ENCODE measurements at places on chromosomes 2 and 18.

GRCh38 chr2:134260713-134261112, 6.8 kb downstream of the MGAT5 start:
- DNase-seq, result no peak

- no peak for DNase-seq
Observed at GRCh38 chr2:112866128-112866835, 29.7 kb upstream of the IL1B start.

DNA sequence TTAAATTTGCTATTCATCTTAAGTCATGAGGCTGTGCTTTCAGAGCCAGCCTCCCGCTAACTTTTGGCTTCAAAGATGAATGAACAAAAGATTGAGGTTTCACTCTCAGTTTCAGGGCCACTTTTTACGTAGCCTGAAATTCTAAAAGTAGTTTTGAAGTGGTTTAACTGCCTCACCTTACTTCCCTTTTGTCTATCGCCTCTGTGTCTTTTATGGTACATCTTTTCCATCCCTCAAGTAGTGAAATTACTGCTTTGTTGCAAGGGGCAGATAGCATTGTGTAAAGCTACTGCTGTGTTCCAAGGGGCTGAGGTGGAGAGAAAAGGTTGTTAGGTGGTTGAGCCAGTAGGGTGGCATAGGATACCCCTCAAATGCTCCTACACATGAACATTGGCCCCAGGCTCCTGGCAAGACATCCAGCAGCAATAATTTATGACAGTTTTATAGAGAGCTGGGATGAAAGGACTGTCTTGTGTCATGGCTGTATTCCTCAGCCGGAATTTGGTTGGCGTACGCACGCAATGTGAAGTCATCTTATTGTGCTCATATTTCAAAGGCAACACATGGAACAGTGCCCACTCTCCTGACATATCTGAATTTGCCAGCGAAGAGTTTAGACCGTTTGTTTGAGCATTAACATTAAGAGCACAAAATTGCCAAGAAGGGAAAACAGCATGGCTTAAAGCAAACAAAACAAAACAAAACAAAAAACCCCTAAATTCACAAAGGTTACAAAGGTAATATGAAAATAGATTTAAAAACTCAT, 32.2 kb downstream of the QPCT start:
- no peak for DNase-seq

GRCh38 chr2:216915557-216916150, 55.8 kb upstream of the TNP1 start:
- no peak for DNase-seq

DNA sequence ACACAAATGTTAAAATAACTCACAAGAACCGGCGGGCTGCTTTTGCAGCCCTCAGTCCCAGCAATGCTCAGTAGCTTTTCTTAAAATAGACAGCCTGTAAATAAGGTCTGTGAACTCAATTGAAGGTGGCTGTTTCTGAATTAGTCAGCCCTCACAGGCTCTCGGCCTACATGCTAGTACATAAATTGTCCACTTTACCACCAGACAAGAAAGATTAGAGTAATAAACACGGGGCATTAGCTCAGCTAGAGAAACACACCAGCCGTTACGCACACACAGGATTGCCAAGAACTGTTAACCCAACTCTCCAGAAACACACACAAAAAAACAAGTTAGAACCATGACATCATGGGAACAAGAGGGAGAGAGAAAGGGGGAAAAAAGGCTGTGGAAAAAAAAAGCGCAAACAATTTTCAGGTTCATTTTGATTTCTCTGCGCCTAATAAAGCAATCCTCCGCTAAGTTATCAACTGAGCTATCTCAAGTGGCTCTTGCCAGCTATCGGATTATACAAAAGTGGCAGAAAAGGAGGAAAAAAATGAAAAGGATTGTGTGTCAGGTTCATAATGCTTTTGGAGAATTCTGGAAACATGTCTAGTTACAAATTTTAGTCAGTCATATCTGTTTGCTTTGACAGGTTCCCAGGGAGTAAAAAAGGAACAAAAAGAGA, 89.1 kb downstream of the ZEB2 start:
- no peak for DNase-seq

DNA sequence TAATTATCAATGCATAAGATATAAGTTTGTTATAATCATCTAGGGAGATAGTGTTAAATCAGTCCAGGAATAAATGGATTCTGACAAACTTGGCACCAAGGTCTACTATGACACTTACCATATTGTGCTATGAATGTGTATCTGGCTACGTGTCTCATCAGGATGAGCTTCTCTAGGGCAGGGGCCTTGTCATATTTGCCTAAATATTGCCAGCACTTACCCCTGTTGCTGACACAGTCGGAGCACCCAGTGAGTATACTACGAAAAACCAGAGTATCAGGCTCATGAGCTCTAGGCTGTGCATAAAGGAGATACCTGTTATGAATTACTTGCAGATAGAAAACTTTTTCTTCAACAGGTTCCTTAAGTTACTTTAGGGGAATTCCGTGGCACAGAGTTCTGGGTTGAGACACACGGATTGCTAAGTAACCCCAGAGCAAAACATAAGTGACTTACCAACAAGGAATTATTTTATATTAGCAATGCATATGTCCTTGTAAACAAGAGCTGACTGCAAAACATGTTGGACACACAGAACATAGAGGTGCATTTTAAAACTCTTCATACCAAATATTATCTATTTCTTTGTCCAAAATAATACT, 7.7 kb upstream of the TTC39C start:
- no peak for DNase-seq

- no peak for DNase-seq
Observed at GRCh38 chr2:9638532-9638931, 7.7 kb upstream of the YWHAQ start.

DNA sequence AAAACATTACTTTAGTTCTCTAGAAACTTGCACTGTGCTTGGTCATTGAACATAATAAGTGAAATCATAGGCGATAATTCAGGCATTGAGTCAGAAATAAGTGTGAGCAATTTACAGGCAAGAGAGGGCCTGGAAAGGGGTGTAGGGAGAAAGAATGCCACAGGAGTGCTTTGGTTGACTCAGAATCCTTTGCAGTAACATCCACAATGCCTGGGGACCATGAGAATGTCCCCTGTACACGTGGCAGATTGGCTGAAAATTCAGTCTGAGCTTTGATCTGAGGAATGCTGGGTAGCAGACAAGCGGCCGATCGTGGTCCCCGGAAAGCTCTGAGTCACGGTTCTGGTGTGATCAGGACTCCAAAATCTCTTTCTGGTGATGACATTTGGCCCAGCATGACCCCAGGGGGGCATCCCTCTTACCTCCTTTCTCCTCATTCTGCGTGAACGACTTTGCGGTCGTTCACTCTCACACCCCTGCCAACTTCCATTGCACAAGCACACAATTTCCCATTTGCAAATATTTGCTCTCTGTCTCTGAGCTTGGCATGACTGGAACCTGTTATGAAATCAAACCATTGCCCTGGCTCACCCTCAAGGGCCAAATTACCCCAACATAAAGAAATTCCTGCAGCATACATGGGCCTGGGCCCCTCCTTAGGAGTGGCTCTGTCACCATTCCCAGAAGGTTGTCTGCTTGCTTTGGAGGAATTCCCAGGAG, 305.0 kb upstream of the EPAS1 start:
- no peak for DNase-seq

DNA sequence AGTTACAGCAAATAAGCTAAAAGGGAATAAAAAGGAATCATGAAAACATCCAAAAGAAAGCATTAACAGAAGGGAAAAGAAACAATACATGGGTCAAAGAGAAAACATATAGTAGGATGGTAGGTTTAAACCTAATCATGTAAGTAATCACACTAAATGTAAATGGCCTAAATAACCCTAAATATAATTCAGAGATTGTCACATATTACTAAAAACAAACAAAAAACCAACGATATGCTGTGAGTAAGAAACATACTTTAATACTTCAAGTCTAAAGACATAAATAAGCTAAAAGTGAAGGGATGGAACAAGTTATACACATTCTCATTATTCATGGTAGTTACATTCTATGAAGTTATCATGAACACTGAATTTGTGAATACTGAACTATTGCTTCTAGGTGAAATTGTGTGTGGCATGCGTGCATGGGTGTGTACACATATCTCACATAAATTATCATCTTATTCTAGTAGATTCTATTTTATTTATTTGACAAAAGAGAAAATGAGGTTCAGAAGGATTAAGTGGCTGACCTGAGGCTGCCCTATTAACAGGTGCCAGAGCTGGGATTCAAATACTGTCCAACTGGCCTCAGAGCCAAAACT, 170.9 kb downstream of the SEPTIN10 start:
- DNase-seq, result no peak

DNA sequence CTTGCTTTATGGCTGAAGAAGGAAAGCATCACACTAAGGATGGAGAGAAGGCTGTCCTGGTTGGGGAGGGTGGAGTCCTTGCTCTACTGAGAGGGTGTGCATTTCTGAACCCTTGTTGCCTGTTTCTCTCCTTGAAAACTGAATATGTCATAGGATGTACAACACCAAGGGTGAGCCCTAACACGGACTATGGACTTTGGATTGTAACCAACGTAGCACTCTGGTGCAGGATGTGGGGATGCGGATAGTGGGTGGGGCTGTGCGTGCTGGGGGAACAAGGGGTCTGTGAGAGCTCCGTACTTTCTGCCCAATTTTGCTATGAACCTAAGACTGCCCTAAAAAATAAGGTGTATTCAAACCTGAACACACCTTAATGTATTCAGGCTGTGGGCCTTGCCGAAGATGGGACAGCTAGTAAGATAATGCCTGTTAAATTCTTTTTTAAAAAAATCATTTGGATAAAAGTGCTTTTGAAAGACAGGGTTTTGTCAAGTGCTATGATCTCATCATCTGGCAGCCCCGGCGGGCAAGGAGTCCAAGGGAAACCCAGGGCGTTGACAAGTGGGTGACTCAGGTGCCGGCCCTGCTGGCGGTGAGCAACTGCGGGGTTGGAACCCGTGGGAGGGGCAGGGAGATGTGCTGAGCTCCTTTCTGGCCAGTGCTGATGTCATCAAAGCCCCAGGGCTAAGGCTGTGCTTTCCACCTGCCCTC, 54.0 kb downstream of the GATA6 start:
- DNase-seq, result no peak

DNA sequence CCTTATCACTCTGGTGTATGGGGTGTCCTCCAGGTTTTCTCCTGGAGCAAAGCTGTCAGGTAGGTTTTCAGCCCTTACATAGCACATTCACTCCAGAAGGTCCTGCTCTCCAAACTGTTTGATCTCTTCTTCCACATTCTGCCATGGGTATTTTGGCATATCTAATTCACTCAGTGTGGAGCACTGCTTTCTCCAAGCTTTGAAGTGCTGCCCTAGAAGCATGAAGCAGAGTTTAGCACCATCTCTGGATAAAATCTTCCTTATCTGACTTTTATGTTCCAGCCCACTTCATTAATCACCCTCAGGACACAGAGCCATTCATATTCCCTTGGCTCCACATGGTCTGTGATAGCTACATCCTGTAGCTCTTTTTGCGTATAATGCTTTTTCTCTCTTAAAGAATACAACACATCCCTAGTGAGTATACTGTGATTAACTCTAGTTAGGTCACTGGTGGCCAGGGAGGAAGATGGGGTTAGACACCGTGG, 56.7 kb upstream of the ARHGAP28 start:
- DNase-seq, result no peak

DNA sequence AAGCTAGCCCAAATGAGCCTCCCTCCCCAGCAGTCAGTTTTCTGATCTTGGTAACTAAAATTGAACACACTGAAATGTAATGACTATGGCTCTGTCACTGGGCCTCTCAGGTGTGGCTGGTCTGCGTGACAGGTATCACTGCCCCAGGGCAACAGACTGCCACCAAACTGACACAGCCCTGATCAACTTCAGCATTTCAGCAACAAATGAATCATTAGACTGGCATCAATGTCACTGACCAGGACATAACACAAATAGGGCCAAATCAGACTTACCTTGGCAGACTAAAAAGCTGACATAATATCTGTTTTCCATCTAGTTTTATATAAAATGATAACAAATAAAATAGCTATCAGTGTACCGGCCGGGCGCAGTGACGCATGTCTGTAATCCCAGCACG, 290.8 kb upstream of the CHAC2 start:
- no peak for DNase-seq

DNA sequence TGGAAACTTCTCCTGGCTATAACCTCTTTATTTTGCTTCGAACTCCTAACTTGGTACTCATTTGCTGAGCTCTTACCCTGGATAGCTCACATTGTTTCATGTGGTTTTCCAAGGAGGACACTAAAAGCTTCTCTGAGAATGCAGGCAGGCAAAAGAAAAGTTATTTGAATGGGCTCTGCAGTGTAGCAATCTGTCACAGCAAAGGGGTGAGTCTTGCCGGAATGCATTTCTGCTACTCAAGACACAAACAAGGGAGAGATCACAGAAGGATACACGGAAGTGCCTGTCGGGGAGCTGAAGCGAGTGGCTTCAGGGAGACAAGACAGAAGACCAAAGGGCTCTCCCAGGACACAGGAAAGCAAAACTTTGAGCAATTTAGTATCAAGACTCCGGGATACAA, 265.4 kb downstream of the SS18 start:
- no peak for DNase-seq

DNA sequence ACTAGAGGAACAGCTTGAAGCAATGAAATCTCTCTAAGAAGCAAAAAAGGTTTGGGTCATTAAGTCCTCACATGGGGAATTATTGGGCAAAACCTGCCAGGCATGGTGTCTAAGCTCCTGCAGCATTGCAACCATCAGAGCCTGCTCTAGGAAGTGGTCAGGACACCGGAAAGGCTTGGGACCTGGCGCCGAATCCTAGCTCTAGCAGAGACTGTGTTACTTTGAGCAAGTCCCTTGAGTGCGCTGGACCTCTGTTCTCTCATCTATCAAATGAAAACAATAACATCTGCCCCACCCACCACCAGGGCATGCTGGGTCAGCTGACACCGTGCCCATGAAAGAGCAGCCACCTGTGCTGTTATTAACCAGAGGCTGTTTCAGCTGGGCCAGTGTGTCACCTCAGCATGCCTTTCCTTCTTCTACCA, 6.3 kb downstream of the TMEM127 start:
- DNase-seq, result no peak
